ENCODE measurements at places on chromosomes 11 and 22. TPM values are rescaled to one million over a fixed set of nuclear protein-coding genes. Genes with fewer than 3 reads are reported as not detected.

DNA sequence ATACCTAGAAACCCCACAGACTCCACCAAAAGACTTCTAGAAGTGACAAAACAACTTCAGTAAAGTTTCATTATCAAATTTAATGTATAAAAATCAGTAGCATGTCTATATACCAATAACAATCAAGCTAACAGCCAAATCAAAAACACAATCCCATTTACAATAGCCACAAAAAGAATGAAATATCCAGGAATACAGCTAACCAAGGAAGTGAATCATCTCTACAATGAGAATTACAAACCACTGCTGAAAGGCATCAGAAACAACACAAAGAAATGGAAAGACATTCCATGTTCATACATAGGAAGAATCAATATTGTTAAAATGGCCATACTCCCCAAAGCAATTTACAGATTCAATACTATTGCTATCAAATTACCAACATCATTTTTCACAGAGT lies 46.0 kb downstream of the PRCP start:
- H3K4me1 ChIP-seq = peaks cover 5% of the 10 kb centered on the region
- no peaks in the 10 kb centered on the region for H3K36me3 ChIP-seq
- H3K4me3 ChIP-seq = no peak overlapping the region
- no peak for DNase-seq

Gene P4HA3
- not detected for total RNA-seq

GRCh38 chr22:23090457-23090835 lies 20.1 kb downstream of the GNAZ start:
- no peak overlapping the region for H3K27ac ChIP-seq
- H3K4me1 ChIP-seq = no peaks in the 10 kb centered on the region

Gene MED15
- 84.4 TPM for total RNA-seq

DNA sequence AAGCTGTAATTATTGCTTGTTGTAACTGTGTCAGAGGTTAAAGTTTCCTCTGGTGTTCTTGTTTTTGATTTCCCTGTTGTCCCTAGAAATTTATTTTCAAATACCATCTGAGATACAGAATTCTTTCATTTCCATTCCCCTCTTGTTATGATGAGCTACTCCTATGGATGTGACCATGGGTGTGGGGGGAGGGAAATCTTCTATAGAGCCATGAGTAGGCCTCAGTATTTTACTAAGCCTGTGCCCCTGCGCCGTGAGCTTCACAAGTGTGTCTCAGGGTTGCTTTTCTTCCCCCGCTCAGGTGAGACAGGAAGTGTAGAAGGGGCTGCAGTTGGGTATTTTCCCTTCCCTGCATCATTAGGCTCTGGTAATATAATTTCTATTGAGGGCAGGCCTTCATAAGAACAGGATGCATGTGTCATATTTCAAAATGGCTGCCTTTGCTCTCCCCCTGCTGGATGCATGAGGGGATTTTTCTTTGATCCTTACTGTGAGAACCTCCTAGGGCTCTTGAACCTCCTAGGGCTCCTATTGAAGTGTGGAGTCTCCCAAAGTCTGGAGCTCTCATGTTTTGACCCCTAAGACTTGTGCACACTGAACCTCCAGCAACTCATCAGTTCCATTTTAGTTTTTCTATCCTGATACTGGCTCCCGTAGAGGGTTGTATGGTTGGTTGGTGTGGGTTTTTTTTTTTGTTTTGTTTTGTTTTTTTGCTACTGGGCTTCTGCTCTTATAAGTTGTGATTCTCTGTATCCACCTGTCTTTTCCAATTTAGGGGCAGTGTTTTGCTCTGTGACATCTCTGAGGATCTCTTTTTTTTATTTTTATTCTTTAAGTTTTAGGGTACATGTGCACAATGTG lies 658.2 kb downstream of the NTM start:
- H3K4me3 ChIP-seq = no peak overlapping the region
- no peak overlapping the region for H3K27ac ChIP-seq
- H3K36me3 ChIP-seq = no peaks in the 10 kb centered on the region
- peak; percentile 26 for DNase-seq
- H3K4me1 ChIP-seq = no peaks in the 10 kb centered on the region
